Frontal cortex (tissue), 4 donors: ENCODE measurements at places on chromosomes 2 and 18. TPM values are rescaled to one million over a fixed set of nuclear protein-coding genes. Genes with fewer than 3 reads are reported as not detected.

- DNase-seq = no peak
These were observed 39.8 kb downstream of the ANO7 start for GRCh38 chr2:241228081-241228859.

DNA sequence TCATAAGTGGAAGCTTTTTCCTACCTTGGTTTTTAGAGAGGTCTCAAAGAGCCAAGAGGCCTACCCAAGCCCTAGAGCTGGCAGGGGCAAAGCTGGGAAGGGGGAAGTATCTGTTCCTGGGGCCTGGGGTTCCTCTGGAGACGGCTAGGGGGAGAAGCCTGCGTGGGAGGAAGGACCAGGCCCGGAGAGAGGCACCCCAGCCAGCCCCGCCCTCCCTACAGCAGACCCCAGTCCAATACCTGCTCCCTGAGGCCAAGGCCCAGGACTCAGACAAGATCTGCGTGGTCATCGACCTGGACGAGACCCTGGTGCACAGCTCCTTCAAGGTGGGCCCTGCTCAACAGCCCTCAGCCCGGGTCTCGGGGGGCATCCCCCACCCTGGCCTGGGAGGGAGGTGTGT is 2.2 kb downstream of the CTDSP1 start:
- no peak for DNase-seq

- DNase-seq = no peak
These were observed 6.5 kb downstream of the RBBP8 start for GRCh38 chr18:22939649-22940048.

GRCh38 chr18:22934789-22935188 is 1.7 kb downstream of the RBBP8 start:
- no peak for DNase-seq

MTHFD2 gene
- total RNA-seq = 28.1 TPM
